ENCODE measurements at places on chromosomes 1 and 21. TPM values are rescaled to one million over a fixed set of nuclear protein-coding genes. Genes with fewer than 3 reads are reported as not detected.

PCNT gene
- total RNA-seq = 15.1 TPM

C1orf87 gene
- not detected for total RNA-seq

NTNG1 gene
- total RNA-seq = 0.30 TPM

ATP6V1G3 gene
- not detected for total RNA-seq

USP16 gene
- total RNA-seq = 34.2 TPM

RPTN gene
- not detected for total RNA-seq

- no peak for DNase-seq
Measured at GRCh38 chr1:93207211-93207610, 26.7 kb downstream of the CCDC18 start.

DNA sequence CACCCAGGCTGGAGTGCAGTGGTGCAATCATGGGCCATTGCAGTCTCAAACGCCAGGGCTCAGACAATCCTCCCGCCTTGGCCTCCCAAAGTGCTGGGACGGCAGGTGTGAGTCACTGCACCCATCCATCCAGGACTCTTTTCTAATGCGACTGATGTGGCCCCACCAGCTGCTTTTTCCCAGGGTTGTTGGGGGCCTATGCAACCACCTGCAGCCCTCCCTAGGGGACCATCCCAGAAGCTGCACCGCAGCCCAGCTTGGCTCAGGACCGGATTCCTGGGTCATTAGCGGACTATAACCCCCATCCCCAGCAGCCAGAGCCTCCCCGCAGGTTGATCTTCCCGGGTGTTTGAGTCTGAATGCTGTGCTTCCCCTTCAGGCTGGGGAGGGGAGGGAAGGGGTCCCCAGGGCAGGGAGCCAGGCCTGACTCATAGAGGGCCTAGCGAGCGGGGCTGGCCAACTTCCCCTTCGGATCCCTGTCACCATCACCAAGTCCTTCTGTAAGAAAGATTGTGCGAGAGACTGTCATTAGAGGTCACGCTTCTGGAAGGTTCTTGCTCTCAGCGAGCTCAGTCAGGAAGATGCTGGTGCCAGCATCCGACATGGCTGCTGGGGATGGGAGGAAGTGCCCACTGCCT is 108.7 kb upstream of the ACTRT2 start:
- no peak for DNase-seq

DNA sequence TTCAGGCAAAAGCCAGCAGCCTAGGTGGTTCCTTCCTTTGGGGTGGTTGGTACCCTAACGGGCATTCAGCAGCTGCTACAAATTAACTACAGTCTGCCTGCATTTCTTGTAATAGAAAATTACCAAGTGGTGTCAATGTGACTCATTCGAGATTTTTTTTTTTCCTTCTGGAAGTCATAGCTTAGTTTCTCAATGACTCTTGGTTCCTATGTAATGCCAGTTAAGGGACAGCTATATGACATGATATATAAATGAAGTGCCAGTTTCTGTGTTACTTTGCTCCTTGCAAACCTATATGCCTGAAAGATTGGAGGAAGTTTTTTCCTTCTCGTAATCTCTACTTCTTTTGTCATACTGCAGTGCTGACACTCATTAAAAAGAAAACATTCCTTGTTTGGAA is 2.6 kb downstream of the MGST3 start:
- no peak for DNase-seq

- no peak for DNase-seq
Measured at GRCh38 chr1:181117648-181118449, 29.3 kb downstream of the IER5 start.

- no peak for DNase-seq
Measured at GRCh38 chr21:26047279-26047967, 123.1 kb downstream of the APP start.

- peak; percentile 31 for DNase-seq
Measured at GRCh38 chr1:192575499-192576189, at the start of gene RGS1. Gene RGS1 (plus strand): TSS chr1:192575773. CDS start chr1:192575793, 20 bp downstream.

DNA sequence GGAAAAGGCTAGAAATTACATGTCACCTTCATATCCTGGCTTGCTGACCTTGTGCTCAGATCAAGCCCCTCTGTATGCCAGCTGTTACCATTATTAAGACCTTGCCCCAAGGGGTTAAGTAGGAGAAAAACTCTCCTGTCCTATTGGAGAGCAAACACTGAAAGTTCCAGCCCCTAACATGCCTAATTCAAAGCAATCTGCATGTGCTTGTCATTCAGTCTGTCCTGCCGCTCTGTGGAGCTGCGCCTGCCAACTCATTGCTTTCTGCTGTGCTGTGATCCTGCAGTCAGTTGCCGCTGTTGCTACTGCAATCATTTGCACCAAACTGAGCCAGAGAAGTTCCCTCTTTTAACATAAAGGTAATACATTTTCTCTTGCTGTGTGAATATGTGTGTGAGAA is 113.4 kb downstream of the DISP1 start:
- peak; percentile 26 for DNase-seq

DNA sequence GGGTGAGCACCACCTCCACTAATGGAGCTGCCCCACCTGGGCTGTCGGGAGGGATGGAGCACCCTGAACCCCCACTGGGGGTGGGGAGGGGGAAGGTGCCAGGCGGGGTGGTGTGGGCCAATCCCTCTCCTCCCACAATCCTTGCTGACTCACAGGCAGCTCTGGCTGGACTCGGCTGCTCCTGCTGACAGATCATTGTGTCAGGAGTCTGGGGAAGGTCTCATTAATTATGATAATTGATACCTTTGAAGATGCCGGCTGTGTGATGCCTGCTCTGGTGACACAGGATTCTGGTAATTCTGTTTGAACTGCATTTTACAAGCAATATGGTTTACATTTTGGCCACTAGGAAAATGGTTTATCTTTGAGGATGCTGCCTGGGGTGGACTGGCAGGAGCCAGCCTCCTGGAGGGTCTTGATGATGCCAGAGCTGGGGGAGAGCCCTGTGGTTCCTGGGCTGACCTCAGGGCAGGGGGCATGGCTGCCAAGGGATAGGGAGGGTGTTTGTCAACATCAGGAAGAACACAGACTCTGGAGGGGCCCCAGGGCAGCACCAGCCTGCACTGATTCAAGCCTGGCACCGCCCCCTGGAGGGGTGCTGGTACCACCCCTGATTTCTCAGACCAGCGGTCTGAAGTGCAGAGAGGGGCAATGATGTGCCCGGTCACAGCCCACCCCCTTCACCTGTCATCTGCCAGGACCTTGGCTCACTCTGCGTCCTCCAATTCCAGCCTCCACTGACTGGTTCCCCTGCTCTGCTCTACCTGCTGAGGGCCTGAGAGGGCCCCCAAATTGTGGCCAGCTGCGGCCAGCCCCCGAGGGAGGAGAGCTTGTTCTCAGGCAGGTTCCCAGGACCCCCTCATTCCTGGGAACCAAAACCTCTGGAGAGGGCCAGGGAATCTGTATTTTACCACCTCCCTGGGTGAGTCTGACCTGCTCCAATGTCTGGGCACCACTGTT is 338.8 kb downstream of the MATN1 start:
- no peak for DNase-seq

- no peak for DNase-seq
Measured at GRCh38 chr1:244083383-244083943, 32.4 kb downstream of the ZBTB18 start.

- no peak for DNase-seq
Measured at GRCh38 chr1:68384872-68385411, 64.8 kb downstream of the RPE65 start.

- no peak for DNase-seq
Measured at GRCh38 chr1:65483993-65484754, 63.7 kb downstream of the LEPR start.

DNA sequence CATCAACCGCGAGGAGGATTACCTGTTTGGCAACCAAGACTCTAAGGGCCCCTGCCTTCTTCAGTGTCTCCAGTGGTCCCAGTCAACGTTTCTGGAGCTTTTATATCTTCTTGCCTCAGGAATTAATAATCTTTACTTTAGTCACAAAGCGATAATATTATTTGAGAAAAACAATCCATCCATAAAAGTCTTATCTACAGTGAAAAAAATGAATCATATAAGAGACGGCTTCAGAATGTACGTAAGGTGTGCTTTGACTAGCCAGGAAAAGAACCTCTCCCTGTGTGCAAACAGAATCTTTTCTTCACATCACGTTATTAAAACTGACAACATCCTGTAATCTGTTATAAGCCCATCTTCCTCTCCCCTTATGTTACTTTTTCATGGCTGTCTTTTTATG is at the start of gene REG4:
REG4 (minus strand) TSS at position 74 of the 400 bp plus-strand sequence. CDS start 2,691 bp downstream, outside the sequence.
- DNase-seq = no peak

DNA sequence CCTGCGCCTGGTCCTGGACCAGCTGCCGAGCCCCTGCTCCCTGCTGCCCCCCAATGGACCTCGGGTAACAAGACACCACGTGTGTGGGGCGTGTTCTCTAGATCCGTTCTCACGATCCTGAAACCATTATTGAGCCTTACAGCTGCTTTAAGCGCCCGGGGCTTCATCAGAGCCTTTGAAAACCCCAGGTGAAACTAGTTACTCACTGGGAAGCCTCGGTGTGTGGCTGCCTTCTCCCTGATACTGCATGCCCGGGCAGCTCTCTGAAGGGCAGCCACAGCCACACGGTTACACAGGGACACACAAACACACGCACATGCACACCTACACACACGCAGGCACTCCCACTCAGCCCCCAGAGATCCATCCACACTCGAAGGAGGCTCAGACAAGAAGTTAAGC is 5.3 kb downstream of the HES2 start:
- DNase-seq = peak; percentile 62

- DNase-seq = no peak
Measured at GRCh38 chr1:6960291-6960811, 175.1 kb downstream of the CAMTA1 start.

GRCh38 chr1:112395256-112395820 is 676 bp upstream of the CTTNBP2NL start:
- no peak for DNase-seq

DNA sequence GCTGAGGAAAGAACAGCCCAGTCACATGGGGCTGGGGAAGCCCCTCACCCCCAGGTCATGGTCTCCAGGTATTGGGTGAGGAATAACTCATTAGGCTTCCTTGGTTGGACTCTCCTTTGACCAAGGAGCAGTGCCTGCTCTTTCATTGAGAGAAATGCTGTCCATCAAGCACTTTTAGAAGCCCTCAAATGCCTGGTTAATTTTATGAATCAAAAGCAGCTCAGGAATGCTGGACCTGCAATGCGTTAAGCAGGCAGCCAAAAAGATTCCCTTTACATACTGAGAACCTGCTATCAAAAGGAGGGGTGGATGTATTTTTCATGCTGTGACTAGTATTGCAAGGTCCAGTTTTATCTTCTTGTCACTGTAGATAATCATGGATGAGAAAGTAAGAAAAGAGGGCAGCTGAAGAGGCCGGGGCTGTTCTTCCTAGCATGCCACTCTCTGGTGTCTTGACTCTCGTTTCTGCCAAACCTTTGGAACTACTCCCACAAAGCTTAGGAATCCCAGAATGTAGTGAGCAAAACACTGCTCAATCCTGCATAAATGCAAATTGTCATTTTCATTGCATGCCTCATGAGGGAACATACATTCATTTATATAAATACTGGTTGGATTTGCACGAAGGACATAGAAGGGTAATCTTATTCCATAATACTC is 2.1 kb upstream of the CD58 start:
- DNase-seq = no peak

DNA sequence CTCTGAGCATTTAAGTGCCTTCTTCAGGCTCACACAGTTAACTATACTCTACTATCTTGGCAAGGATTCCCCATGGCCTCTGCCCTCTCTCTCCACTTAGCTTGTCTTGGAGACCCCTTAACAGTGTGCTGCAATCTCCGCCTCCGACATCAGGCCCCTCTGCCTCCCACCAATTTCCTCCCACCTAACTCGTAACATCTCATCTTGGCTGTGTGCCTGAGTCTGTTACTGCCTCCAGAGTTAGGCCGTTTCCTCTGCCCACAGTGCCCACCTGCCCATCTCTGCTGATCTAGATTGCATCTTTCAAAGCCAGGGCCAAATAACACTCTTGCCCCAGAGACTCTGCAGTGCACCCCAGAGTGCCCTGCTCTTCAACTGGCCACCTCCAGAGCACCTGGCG is 244.3 kb upstream of the TMEM51 start:
- no peak for DNase-seq

DNA sequence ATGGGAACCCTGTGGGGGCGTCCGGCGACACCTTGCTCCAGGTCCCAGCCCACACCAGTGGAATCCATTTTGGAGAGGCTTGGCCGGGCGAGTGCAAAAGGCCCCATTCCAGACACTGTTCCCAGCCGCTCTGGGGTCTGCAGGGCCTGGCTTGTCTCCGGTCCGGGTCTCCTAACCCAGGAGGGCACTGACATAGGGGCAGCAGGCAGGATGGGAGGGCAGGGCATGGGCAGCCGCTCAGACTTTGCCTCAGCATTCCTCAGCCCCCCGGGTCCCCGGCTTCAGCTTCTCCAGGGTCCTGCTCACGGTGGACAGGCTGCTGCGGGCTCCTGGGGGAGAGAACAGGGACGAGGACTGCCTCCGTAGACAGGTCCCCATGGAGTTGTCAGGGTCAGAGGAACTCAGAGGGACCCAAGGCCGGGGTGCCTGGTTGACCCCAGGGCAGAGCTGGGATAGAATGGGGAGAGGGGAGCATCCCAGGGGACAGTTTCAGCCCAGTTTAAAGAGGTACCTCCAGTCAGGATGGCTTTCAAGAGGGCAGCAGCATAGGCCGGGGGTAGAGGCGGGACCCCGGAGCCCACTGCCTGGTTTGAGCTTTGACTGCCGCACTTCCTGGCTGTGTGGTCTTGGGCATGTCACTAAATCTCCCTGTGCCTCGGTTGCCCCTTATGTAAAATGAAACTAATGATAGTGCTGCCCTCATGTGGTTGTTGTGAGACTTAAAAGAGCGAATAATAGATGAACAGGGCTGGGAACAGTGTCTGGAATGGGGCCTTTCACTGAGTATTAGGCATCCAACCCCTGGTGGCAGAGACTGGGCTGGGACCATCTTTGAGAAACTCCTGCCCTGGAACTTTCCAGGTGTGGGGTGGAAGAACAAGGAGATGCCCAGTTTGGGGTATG is 3.7 kb downstream of the KNCN start:
- DNase-seq = no peak

DNA sequence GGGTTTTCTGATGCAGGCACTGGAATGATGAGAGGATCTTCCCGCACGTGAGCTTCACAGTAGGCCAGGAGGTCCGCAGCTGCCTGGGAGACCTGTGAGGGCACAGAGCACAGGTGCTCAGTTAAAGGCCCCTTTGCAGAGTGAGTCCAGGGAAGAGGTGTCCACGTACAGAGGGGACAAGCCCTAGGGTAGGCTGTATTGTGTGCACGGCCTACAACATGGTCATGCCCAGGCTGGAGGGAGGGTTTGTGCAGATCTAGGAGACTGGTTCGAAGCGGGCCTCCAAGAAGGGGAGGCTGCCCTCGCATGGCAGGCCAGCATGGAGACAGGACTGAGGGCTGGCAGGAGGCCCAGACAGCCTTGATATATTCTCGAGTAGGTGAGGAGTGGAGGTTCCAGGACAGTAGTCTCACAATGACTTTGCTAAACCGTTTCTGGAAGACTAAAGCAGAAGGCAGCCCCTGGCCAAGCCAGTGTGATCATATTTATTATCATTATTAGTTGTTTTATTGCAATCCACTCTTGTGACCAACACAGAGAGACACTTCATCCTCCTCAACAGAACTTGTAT is 48.0 kb upstream of the B3GALNT2 start:
- DNase-seq = no peak

All from colonic mucosa (tissue), 4 donors.